Stimulated activated CD4-positive, alpha-beta T cell treated with anti-CD3 and anti-CD28 coated beads, Interleukin-1b, Interleukin-23, amount 100 ng/mL, for 4 hours (primary cell): ENCODE measurements at places on chromosomes 1 and 21.

DNA sequence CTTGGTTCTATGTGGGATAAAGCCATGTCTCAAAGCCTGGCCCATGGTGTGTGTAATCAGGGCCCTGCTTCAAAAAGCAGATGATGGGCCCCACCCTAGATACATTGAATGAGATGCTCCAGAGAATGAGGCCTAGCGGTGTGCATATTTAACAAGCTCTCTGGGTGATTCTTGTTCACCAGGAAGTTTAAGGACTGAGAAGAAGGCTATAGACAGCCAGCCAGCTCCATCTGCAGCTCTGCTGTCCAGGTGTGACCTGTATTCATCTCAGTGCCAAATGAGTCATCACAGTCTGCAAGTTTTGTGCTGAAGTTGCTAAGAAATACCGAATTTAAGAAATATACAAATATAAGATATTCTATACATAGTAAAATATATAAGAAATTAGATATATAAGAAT, 182.0 kb upstream of the RUNX1 start:
- DNase-seq, result no peak

DNA sequence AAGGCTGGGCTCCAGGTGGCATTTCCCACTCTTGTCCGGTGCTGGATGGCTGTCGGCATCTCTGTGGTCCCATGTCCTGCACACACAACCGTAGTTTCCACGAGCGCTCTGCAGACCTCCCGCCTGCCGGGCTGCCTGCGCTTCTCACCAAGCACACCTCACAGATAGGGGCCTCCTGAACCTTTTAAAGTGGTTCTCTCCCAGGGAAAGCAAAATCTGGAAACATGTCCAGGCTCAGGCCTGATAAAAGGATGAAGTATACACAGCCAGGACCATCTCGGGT, 46.2 kb downstream of the CAPN9 start:
- DNase-seq, result no peak

GRCh38 chr1:184075055-184076029, 23.8 kb downstream of the TSEN15 start:
- no peak for DNase-seq

- DNase-seq, result no peak
These were observed 208.4 kb upstream of the NRIP1 start for GRCh38 chr21:15273244-15273643.

DNA sequence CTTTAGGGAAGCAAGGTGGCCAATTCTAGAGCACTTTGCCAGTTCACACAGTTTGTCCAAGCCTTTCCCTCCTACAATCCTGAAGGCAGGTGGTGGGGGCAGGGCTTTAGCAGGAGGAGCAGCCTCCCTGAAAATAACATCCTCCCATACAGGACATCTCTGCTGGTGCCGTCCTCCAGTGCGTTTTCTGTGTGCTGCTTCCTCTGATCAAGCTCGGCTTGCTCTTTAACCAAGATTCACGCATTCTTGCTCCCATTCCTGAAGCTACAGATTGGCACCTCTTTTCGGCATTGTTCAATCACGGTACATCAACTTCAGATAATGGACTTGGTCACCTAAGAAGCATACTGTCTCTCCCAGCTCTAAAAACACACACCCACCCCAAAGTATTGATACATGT, 7.5 kb upstream of the DPT start:
- DNase-seq, result no peak

DNA sequence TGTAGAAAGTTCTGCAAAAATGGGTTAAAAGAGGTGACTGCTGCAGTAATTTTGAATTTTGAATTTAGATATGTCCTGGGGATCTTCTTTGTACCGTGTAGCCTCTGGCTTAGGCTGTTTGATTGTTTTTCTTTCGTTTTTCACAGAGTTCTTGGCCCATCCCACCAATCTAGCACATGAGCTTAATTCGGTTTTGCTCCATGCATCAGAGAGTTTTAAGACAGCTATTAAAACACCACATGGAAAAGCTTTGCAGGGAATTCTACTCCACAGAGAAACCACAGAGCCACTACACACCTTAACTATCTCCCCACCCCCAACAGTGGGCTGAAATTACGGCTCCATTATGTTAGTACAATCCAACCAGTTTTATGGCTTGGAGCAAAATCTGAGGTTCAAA, 25.5 kb downstream of the SPAG17 start:
- no peak for DNase-seq

DNA sequence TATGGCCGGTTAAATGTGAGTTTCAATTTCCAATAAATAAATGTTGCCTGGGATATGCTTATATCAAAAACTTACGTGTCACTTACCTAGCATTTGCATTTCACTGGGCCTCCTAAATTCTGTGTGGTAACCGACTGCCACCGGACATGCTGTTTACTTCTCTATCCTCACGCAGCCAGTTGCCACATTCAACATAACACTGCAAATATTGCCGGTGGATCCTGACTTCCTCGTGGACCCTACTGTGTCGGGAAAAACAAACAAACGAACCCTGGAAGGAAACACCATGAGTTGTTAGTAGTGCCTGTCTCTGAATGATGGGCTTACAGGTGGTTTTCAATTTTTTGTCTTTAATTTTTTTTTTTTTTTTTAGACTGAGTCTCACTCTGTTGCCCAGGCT, 54.1 kb downstream of the RIPK4 start:
- DNase-seq, result no peak

DNA sequence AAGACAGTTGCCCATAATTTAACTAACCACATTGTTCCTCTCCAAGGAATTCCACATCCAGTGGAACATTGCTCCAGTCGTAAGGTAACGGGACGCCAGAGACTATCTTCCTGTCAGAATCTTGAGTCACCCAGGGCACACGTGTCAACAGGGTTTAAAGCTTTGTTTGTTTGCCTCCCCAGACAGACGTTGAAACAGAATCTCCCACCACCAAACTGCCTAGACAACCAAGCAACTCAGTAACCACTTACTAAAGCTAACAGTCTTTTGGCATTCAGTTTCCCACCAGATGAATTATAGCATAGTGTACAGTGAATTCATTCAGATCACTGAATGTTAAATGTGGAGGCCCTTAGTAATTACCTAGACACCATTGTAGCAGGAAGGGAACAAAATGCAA, 439.5 kb downstream of the PLPP3 start:
- DNase-seq, result no peak

GRCh38 chr21:41368735-41369104, 6.9 kb downstream of the MX2 start:
- DNase-seq, result no peak

DNA sequence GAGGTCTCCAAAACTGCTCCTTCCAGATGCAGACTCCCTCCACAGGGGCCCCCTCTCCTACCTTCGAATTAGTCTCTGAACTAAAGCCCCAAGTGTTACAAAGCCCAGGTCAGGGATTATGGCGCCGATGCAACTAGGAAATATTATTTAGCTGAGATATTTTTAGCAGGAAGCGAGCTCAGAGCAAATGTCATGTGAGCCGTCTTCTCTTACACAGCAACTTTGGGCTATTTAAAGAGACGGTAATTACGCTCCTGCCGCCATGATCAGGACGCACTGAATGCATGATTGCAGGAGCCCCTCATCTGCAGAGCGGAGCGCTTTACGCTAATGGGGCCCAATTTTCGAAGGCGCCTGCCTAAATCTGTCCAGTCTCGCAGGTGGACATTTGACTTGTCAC, 55.3 kb upstream of the TARDBP start:
- no peak for DNase-seq

- DNase-seq, result no peak
These were observed at the start of gene HES5 for GRCh38 chr1:2529784-2530512. Gene HES5, minus strand, starts transcription at chr1:2530263. Its CDS starts 99 bp downstream, at chr1:2530164.

- no peak for DNase-seq
These were observed 15.3 kb downstream of the ODR4 start for GRCh38 chr1:186390925-186391324.

- DNase-seq, result no peak
These were observed 14.0 kb downstream of the THEMIS2 start for GRCh38 chr1:27886353-27886679.

DNA sequence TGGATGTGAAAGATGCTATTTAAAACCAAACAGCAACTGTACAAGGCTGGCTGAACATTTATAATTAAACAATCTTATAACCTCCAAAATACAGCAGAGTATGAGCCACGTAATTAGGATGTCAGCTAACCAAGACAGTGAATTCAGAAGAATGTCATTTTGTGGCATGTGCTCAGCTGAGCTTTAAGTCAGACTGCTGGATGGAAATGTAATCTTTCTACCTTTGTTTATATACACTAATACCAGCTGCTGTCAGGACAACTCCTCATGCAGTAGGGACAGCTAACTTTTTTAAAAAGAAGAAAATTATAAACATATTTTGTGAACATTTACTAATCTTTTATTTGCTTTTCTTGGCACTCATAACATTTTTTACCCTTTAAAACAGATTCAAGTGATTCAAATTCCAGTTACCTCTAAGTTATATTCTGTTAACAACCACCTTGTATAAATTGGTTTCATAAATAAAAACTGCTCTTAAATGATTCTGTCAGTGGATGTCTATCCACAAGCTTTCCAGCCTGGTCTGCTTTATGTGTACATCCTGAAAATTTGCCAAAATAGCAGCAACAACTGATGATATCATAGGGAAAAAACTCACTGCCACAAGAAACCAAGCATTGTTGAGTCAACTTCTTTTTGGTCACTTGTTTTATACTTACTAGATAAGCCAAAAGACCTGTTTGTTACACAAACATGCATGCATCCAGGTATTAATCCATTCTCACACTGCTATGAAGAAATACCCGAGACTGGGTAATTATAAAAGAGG, 36.1 kb downstream of the DPH5 start:
- no peak for DNase-seq

DNA sequence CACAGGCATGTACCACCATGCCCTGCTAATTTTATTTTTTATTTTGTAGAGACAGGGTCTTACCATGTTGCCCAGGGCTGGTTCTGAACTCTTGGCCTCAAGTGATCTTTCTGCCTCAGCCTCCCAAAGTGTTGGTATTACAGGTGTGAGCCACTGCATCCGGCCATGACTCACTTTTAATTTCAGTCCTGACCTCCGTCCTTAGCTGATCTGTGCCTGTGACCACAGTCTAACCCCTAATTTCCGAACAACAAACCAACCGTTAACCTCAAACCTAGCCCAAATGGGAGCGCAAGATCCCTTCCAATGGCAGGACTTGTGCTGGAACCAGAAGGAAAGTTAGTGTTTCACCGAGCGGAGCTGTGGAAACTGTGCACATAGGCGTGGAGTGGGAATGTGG, 29.3 kb upstream of the MAN1C1 start:
- no peak for DNase-seq
